ENCODE measurements at places on chromosomes 7 and 10.

DNA sequence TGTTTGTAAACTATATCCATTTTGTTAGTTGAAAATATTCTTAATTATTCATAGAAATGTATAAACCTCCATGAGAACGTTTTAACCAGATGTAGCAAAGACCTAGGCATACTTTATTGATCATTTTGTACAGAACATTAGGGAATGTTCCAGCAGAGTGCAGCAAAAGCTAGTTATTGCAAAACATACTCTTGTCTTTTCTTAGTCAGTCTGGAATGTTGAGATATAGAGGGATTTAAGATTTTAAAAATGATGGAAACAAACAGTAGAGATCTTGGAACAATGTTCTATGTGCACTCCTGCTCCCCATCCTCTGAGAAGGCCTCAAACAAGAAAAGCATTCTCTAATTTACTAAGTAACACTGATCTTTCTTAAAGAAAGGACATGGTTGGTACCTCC, 292.1 kb downstream of the BBS9 start:
- no peak for DNase-seq

DNA sequence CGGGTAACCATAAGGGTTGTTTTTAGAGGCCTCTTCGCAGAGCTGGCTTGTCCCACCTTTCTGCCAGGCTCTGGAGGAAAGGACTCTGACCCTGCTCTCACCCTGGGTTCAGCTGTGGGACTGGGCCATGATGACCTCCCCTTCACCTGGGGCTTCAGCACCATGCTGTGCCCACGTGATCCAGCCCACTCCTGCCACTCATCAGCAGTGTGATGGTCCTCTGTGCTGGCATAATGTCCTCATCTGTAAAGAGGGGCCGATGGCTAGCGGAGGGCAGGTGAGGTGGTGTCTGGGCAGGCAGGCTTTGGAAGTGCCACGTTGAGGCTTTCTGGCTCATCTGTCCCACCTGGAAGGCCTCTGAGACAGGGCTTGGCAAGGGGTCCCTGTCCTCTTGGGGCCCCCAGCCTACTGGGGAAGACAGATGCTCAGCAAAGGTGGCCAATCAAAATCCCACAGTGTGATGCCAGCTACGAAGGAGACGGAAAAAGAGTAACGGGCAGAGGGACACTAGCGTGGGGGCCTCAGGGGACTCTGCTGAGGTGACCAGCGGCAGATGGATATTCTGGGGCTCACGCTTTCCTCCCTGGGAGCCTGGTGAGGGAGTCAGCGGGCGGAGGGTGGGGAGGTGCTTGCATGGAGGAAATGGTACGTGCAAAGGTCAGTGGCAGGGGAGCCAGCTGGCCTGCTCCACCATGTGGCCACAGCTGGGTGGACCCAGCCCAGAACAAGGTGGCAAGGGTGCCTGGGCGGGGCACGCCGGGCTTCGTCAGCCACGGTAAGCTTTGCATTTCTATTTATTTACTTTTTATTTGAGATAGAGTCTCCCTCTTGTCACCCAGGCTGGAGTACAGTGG, 5.4 kb downstream of the LRWD1 start:
- no peak for DNase-seq

GRCh38 chr7:40885503-40885902, 750.7 kb downstream of the SUGCT start:
- DNase-seq, result no peak

DNA sequence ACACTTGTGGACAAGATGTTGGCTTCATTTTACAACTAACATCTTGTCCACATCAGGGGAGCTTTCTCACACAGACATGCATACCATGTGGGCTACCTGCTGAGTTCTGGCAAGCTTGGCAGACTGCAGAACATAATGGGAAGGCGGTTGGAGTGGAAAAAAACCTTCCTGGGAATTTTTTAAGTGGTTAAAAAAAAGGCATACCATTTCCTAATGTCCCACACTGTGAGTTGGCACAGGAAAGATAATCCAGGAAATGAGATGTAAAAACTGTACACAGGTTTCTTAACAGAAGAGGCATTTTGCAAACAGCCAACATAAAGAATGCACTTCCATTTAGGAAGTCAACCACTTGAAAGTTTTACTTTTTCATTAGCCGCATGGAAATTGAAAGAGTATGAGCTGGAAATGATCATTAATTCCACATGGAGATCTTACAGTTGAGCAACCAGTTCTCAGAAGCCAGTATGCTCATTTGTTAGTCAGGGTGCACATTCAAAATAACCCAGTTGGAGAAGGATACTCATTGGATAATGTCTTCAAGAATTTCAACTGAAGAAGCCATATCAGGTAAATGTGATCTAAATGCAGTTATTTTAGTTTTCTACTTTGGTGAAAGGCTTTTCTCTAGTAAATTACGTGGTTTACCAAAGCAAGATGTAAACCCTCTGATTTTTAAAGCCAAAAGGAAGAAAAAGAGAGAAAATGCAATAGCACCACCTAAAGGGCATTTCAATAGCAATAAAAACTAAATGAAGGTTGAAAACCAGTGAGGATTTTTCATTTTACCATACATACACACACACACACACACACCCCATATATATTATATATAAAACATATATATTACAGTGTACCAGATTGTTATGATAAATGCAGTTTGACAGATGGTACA, 194.0 kb downstream of the TAX1BP1 start:
- no peak for DNase-seq

- DNase-seq, result no peak
Measured at GRCh38 chr10:7314170-7314569, 96.7 kb downstream of the SFMBT2 start.

DNA sequence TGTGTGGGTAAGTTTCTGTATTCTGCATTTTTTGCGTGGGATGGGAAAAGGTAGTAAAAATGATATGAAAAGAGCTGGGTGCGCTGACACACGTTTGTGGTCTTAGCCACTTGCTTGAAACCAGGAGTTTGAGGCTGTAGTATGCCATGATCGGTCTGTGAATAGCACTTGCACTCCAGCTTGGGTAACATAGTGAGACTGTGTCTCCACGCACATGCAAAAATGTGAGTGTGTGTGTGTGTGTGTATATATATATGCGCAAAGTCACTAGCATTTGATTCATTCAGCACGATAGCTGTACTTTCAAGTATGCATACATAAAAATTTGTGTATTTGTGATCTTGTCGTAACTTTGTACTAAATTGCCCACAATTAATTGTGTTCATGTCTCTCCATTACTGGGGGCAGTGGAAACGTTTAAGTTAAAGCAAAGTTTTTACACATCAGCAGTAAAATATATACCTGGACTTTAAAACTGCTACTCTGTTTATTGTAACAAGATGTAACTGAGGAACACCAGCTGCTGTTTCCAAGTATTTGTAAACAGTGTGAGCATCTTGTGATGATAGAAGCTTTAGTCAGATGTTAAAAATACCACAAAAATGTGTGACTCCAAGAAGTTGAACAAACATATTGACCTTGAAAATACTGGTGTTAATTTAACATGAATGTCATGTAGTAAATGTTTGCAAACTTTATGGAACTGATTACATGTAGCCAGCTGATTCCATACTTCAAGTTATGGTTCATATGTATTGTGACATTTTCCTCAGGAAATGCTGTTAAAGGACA, 1.6 kb downstream of the ZRANB1 start:
- DNase-seq, result no peak

DNA sequence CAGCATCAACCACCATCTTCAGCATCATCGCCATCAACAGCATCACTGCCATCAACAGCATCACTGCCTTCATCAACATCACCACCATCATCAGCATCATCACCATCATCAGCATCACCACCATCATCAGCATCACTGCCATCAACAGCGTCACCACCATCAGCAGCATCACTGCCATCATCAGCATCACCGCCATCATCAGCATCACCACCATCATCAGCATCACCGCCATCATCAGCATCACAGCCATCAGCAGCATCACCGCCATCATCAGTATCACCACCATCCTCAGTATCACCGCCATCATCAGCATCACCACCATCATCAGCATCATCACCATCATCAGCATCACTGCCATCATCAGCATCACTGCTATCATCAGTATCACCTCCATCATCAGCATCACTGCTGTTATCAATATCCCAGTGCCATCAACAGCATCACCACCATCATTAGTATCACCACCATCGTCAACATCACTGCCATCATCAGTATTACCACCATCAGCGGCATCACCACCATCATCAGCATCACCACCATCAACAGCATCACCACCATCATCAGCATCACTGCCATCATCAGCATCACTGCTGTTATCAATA, 115.2 kb downstream of the RGS10 start:
- DNase-seq, result no peak

GRCh38 chr7:88306590-88307048, at the start of gene STEAP4:
Gene STEAP4 (minus strand): TSS chr7:88306894. CDS start chr7:88284269, 22,625 bp downstream.
- DNase-seq, result no peak

- DNase-seq, result no peak
Measured at GRCh38 chr10:10930979-10931743, 86.5 kb upstream of the CELF2 start.

DNA sequence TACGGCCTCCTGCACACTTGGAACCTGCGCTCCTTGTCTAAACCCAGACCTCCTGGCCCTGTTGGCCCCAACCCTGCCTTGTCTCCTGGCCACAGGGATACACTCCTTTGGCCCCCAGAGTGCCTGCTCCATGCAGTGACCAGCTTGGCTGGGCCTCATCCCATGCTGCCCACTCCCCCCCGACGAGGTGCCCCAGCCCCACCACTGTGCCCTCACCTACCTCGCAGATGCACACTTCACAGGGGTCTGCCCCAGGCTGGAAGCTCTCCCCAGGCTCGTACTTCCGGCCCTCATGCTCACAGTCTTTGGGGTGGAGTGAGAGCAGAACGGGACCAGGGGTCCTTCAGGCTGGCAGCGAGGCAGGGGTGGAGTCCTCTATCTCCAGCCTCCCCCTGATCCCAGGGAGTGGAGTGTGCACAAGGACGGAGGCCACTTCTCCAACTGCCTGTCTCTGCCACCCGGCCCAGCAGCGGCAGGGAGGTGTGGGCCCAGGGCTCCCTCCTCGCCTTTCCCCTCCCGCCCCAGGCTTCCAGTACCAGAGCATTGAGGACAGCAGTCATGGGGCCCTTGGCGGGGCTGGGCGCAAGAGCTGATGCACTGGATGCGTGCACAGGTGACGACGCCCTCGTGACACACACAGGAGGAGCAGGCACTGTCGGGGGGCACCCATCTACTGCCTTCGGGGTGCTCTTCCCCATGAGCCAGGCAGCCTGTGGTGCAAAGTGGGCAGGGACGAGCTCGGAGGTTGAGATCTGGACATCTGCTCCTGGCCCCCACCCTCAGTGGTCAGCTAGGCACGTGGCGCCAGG, 22.1 kb downstream of the ATP6V1F start:
- no peak for DNase-seq

DNA sequence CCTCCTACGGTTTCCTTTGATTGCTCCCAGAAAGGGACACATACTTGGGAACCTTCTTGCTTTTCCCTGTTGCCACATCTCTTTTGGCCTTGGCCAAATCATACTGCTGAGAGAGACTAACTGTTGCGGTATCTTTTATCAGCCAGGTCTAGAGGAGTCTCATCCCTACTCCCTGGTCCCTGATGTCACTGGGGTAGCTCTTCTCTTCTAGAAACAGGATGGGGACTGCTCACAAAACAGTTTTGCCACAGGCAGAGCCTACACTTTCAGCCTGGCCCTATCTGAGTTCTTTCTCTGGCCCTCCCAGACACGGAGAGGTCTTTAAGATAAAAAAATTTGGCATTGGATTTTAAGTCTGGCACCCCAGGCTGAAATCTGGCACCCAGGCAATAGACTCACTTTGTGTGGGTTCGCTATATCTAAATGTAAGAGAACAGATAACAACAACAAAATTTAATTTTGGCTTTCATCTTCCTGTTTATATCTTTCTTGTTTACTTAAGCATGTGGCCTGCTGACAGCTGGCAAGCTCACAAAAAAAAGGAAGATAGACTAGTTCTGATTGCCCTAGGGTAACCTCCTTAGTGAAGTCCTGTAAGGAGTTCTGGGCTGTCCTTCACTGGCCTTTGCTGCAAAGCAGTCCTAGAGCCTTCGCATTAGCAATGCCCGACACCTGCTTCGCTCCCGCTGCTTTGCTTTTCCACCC, 228.3 kb upstream of the NPVF start:
- no peak for DNase-seq

GRCh38 chr7:142133731-142134148, 22.2 kb downstream of the MGAM2 start:
- DNase-seq, result no peak

DNA sequence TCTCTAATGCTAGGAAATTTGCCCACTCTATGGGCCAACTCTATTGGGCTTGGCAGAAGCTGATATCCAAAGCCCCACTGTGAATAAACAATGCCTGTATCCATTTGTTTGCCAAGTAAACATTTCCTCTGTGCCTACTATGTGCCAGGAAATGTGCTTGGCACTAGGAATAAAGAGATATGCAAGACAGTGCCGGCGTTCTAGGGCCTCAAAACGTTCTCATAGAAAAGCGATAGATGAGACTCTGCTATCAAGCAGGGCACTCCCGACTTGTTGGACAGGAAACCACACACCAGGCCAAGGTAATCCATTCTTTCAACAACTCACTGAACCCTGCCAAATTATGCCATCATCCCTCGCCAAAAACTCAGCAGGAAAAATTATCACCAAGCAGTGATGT, 196.7 kb downstream of the IPMK start:
- DNase-seq, result no peak

GRCh38 chr7:132752431-132752830, 176.2 kb upstream of the PLXNA4 start:
- no peak for DNase-seq

- no peak for DNase-seq
Measured at GRCh38 chr7:141024668-141025067, 9.9 kb upstream of the MRPS33 start.

DNA sequence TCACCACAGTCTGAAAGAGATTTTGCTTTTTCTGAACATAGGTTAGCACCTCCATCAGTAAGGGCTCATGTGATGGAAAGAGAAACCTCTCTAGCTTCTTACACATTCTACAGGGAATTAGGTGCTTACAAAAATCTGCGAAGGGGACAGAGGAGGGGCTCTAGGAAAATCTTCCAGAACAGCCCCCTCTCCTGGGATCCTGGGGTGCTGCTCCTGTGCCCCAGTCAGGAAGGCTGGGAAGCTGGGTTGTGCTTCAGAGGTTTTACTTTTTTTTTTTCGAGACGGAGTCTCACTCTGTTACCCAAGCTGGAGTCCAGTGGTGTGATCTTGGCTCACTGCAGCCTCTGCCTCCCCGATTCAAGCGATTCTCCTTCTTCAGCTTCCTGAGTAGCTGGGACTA, 7.5 kb upstream of the FAM171A1 start:
- DNase-seq, result no peak

- DNase-seq, result no peak
Measured at GRCh38 chr10:125871338-125871737, 9.8 kb downstream of the DHX32 start.

GRCh38 chr7:129764247-129765084, 152.9 kb downstream of the NRF1 start:
- DNase-seq, result no peak

GRCh38 chr10:75544993-75545706, 113.7 kb downstream of the LRMDA start:
- no peak for DNase-seq

Data from GM12891 (cell line).